ENCODE measurements at places on chromosomes 13 and 19.

- no peak for DNase-seq
Measured at GRCh38 chr13:80548915-80549314, 208.0 kb upstream of the SPRY2 start.

DNA sequence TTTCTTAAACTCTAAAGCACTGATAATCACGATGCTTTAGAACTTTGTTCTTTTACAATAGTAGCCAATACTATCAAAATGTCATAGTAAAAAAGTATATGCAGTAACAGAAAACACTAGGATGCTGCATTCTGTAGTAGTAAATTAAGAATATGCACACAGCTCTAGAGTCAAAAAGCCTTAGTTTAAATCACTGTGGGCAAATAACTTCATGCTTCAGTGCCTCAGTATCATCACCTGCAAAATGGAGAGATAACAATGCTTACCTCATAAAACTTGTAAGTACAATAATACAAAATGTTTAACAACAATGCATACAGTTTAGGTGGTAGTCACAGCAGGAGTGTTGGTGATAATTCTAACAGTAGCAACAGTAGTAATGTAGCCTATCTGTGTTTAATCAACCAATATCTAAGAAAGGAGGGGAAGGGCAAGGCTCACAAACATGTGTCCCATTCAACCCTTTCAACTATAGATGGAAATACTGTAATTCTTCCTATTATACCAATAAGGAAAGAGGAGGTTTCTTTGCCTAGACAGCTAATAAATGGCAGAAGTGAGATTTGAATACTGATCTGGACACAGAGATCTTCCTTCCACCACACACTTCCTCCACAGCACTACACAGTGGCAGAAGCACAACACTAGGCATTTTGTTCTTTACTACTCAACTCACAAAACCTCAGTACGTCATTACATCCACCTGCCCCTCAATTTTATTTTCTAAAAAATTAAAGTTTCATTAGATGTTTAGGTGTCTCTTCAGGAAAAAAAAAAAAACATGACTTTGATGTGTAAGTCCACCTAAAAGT is 4.6 kb downstream of the RBM26 start:
- DNase-seq = peak; percentile 35

GRCh38 chr13:49524740-49525501 is 29.2 kb downstream of the PHF11 start:
- no peak for DNase-seq

GRCh38 chr19:23075031-23075733 is 41.6 kb upstream of the ZNF730 start:
- DNase-seq = peak; percentile 50

GRCh38 chr19:56245121-56245740 is 27.3 kb upstream of the EDDM13 start:
- no peak for DNase-seq

GRCh38 chr13:102628559-102628958 is 31.8 kb downstream of the TPP2 start:
- no peak for DNase-seq

DNA sequence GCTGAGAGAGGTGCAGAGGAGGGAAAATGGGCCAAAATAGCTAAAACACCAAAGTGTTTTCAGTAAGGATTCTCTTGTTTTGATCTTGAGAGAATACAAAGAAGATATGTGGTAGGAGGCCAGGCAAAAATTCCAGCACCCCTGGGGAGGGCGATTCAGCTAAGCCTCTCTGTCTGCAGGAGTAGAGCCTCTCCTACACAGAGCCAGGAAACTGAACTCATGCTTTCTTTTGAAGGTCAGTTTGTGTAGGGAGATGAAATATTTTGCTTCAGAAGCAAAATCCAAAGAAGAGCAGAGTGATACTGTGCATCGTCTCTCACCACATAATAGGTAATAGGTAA is 565.0 kb downstream of the FGF9 start:
- no peak for DNase-seq

- no peak for DNase-seq
Measured at GRCh38 chr19:44876930-44877535, 14.0 kb upstream of the TOMM40 start.

GRCh38 chr19:35937345-35938281 is 1.4 kb downstream of the LRFN3 start:
- DNase-seq = no peak

GRCh38 chr13:70080012-70080411 is 27.6 kb upstream of the ATXN8OS start:
- no peak for DNase-seq

GRCh38 chr13:111484959-111485358 is 164.5 kb downstream of the TEX29 start:
- no peak for DNase-seq

DNA sequence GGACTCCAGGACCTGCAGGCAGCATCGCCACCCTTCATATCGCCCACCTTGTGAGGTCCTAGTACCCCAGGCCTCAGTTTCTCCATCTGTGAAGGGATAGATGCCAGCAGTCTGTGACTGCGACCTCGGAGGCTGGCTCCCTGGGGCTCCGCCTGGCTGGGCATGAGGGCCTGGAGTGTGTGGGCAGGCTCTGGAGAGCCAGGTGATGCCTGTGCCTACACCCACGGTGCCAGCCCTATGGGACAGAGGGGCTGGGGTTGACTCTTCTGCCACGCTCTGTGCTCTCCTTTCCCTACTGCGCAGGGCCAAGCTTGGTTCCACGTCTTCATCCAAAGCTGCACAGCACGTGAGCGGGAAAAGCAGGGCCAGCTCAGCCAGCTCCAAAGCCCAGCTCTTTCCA is 26.0 kb upstream of the NFIC start:
- no peak for DNase-seq

GRCh38 chr19:18399008-18399407 is 1.6 kb upstream of the LRRC25 start:
- no peak for DNase-seq

GRCh38 chr13:103328899-103329298 is 262.7 kb upstream of the SLC10A2 start:
- DNase-seq = no peak

GRCh38 chr13:23806874-23807526 is 82.2 kb downstream of the MIPEP start:
- DNase-seq = no peak

DNA sequence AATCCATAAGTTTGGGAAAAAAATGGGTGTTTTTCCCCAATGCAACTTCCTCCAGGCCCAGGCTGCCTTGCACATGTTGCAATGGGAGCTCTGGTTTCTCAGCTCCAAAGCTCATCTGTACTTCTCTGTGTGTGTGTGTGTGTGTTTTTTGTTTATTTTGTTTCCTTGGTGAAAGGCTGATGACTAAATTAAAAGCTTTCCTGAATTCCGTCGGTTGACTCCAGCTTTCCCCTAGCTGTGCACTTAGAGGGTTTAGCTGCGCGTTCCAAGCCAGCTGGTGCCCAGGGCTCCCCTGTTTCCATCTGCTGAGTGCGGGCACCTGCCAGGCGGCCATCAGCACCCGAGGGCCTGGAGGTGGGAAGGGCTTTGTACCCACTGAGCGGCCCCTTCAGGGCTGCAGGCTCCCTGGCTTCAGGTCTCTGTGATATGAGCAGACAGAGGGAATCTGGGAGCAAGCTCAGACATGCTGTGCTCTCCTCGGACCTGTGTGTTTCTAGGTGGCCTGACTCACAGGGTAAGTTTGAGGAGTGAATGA is 129.1 kb upstream of the SOX1 start:
- DNase-seq = no peak

DNA sequence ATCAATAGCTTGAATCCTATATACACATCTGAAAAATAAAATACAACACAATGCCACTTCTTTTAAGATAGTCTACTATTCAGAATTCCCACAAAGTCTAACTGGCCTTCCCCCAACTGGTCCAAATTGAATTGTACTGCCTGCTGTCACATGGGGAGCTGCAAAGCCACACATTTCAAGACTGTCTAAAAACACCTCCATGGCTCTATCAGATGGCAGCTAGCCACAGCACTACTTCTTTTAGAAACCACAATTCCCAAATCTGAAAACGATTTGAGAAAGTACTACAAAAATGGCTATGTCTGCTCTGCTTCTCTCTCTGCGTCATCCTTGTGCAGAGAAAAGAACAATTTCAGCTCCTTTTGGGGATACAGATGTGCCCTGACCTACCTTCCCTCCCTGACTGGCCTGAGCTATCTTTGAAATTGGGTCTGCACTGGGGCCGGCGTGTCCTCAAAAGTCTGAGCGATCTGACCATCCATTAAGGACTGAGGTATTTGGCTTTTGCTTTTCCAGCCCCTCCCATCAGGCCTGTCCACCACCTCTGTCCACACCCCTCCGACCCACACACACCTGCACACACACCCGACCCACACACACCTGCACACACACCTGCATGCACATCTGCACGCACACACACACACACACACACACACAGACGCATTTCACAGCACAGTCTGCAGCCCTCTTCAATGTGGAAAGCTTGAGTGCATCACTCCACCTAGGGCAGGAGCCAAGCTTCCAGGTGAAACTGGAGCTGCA is 68.6 kb upstream of the IPO5 start:
- no peak for DNase-seq

All from erythroblast (primary cell).